ENCODE measurements at places on chromosomes 3 and 15. TPM values are rescaled to one million over a fixed set of nuclear protein-coding genes. Genes with fewer than 3 reads are reported as not detected.

Gene EPHA3
- 208 TPM for total RNA-seq

Gene MAN2A2
- 100 TPM for total RNA-seq

Gene EDEM1
- total RNA-seq: 16.9 TPM

Gene CHDH
- 1.3 TPM for total RNA-seq

Gene CPN2
- total RNA-seq: not detected

Gene FAM227B
- 3.1 TPM for total RNA-seq

Gene ANKRD34C
- not detected for total RNA-seq

Gene P2RY1
- total RNA-seq: 8.8 TPM

Gene TMCO5A
- not detected for total RNA-seq
